ENCODE measurements at places on chromosomes 6 and 20. TPM values are rescaled to one million over a fixed set of nuclear protein-coding genes. Genes with fewer than 3 reads are reported as not detected.

SPTLC3 gene
- total RNA-seq = 6.8 TPM

DNA sequence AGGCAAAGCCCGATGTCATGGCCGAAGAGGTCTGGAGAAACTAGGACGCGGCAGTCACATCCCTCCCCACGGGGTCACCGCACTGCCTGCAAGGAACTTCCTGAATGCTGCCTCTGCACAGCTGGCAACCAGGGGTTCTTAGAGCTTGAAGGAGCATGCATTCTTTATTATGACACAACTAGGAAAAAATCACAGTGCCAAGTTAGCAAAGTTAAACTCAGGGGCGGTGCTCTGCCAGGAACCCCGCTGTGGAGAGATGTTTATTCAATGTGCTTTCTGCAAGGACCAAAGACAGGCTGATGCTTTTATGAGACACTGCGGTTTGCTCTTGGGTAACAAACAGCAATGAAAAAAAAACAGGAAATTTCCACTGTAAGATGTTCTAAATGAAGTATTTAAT lies 287.3 kb upstream of the FOXQ1 start:
- DNase-seq = peak; percentile 35

TCF21 gene
- total RNA-seq = 5.0 TPM

SLC23A2 gene
- total RNA-seq = 24.6 TPM

- peak; percentile 90 for DNase-seq
These were observed 423.7 kb upstream of the MARCKS start for GRCh38 chr6:113433335-113433991.

DNA sequence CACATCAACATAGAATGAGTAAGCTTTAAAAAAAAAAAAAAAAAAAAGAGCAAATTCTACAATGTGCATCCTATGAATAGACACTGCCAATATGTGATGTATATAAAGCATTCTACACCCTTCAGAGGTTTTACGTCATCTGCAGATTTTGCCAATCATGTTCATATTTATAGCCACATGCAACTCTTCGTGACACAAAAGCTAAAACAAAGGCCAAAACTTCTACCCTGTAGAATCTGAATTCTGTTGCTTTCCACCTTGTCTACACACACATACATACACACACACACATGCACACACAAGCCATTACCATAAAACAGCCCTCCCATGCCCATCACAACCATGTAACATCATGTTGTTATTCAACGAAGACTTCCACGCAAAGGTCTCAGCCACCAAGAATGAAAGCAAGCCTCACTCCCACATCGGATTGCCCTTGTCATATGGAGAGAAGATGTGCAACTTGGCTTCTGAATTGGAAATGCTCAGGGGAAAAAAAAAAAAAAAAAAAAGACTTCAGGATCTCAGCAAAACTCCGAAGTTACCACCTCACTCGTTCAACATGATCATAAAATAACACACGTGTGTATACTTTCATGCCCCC lies 479.4 kb upstream of the JARID2 start:
- no peak for DNase-seq

GRCh38 chr20:35826397-35826998 lies 54.7 kb downstream of the PHF20 start:
- no peak for DNase-seq

PTPRK gene
- 27.1 TPM for total RNA-seq

- DNase-seq = no peak
These were observed 31.6 kb upstream of the FOXC1 start for GRCh38 chr6:1577896-1578745.

DNA sequence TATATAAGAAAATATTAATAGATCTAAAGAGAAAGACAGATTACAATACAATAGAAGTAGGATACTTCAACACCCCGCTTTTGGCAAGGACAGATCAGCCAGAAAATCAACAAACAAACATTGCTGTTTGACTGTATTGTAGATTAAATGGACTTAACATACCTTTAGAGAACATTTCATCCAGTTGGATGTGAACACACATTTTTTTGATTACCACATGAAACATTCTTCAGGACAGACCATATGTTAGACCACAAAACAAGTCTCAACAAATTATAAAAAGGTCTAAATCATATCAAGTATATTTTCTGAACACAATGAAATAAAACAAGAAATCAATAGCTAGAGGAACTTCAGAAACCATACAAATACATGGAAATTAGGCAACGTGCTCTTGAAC lies 148.2 kb downstream of the TRMT11 start:
- DNase-seq = no peak

DNA sequence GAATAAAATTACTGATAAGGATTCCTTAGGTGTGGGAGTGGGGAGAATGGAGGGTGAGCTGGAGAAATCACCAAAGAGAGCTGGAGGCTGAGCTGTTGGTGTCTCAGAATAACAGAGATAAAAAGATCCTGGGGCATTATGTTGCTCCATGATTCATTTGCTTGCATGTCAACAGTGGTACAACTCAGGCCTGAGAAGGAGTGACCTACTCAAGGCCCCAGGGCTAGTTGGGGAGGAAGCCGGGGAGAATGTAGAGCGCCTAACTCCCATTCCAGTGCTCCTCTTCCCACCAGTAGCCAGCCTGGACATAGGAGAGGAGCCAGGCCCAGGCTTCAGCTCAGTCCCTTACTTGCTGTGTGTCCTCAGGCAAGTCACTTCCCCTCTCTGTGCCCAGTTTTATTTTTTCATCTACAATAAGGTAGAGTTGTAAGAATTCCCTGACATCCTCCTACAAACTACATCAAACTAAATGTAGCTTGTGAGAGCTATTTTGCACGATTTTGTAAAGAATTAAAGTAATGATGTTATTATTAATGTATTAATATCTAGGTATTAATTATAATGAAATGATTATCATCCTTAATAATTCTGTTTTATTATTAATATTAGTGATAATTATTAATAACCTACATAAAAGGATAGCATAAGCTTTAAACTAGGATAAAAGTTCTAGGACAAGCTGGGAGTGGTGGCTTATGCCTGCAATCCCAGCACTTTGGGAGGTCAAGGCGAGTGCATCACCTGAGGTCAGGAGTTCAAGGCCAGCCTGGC lies 250.9 kb upstream of the SULF2 start:
- no peak for DNase-seq

DNA sequence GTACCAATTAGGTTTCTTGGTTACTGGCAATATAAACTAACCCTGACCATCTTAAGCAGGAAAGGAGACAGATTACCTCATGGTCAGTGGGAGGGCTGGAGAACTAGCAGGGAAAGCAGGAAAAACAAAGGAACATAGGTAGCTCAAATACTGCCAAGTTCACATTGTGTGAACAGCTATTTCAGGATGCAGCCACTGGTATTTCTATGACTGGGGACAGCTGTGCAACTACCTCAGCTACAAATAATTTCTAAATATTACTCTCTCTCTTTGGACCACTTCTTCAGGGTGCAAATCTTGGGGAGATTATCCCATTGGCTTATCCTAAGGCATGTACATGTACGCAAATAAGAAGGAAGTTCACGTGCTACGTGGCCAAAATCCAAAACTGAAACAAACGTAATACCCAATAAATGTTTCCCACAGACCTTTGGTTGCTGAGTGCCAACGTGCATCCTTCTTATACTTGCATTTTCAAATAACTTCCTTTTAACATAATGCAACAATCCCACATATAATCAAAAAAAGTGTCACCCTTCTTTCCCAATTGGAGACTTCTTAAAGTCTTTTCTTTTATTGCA lies 180.9 kb downstream of the PHF3 start:
- DNase-seq = peak; percentile 33

GRCh38 chr6:48377115-48377514 lies 266.1 kb upstream of the PTCHD4 start:
- DNase-seq = no peak

DNA sequence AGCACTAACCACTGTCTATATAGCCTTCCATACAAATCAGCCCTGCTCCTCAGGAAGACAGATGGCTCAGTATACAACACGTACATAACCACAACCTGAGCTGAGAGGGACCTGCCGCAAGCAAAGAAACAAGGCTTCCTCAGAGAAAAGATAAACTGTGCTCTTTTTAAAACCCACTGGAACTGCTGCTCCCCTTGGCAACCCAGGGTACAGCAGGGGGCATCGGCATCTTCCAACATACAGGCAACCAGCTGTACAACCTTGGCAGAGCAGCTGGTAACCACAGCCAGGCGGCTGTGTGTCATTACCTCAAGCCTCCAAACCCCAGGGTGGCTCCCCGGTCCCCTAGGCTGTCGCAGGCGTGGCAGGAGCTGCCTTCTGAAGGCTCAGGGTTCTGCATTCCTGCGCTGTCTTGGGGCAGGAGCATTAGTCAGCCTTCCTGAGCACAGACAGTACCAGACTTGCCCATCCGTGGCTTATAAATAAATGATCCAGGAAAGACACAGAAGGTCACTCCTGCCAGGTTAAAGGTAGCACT lies 249.5 kb downstream of the ADGRG6 start:
- DNase-seq = no peak

DNA sequence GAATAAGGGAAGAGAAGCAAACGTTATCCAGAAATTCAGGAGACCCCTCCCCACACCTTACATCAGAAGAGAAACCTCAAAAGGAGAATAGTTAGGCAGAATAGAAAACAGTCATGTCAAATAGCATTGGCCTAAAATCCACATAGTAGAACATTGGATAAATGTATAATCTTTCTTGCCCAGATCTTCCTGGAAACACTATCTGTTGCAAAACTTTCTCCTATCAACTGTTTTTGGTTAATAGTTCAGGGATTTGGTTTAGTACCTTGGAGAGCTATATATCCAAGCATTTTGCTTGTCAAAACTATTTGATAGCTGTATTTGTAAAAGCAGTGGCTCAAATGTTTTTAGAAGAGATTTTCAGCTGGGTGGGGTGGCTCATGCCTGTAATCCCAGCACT lies 74.3 kb upstream of the PHACTR2 start:
- peak; percentile 68 for DNase-seq

HLA-DOB gene
- total RNA-seq = not detected

- DNase-seq = no peak
These were observed 71.4 kb downstream of the CEP57L1 start for GRCh38 chr6:109166673-109167072.

SLC22A3 gene
- 1.5 TPM for total RNA-seq

C20orf144 gene
- 0.18 TPM for total RNA-seq

CALHM5 gene
- 6.8 TPM for total RNA-seq

- no peak for DNase-seq
These were observed 85.5 kb downstream of the SULF2 start for GRCh38 chr20:47699818-47700217.

GRCh38 chr20:37238935-37239451 lies 22.6 kb downstream of the GHRH start:
- DNase-seq = peak; percentile 67
